ENCODE measurements at places on chromosomes 4 and X.

DNA sequence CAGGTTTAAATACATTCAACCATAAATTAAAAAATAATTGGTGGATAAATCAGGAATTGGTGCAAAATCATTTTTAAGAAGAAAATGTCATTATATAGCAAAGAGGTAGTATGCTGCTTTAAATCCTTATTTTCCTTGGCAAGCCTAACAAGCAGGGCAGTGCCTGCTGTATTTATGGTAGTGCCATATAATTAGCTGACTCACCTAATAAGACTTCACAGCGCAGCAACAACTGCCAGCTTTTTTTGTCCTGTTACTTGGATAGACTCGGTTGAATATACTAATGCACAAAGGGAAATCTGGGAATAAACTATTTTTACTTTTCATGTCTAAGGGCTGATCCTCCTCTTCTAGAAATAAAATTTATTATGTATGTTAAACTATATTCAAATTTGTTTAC, 99.1 kb downstream of the SNCA start:
- DNase-seq: no peak
- H3K4me3 ChIP-seq: no peak overlapping the region
- H3K4me1 ChIP-seq: no peaks in the 10 kb centered on the region
- H3K27ac ChIP-seq: no peak overlapping the region
- no peaks in the 10 kb centered on the region for H3K36me3 ChIP-seq
- no peaks in the 10 kb centered on the region for H3K27me3 ChIP-seq

DNA sequence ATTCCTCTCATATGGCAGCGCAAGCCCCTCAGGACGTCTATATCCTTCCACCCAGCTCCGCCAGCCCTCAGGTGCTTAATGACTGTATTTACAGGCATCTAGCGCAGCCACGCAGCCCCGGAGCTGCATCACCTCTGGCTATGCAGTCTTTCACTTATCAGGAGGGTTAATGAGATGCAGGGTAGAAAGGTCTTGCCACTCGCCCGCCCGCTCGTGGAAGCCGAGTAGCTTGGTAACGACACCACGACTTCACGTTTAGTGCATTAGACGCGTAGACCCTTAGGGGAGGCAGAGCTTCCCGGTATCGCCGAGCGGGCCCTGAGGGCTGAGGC, 1.5 kb upstream of the SLC16A2 start:
- H3K4me1 ChIP-seq: no peaks in the 10 kb centered on the region
- DNase-seq: peak; percentile 28
- no peaks in the 10 kb centered on the region for H3K27me3 ChIP-seq
- no peaks in the 10 kb centered on the region for H3K36me3 ChIP-seq

GRCh38 chr4:124939908-124940307, 227.4 kb upstream of the ANKRD50 start:
- H3K27ac ChIP-seq: no peak overlapping the region
- no peaks in the 10 kb centered on the region for H3K36me3 ChIP-seq
- no peak overlapping the region for H3K4me3 ChIP-seq

GRCh38 chr4:108385076-108385475, 216.3 kb upstream of the LEF1 start:
- no peak overlapping the region for H3K27ac ChIP-seq
- H3K4me1 ChIP-seq: no peaks in the 10 kb centered on the region
- no peaks in the 10 kb centered on the region for H3K36me3 ChIP-seq
- DNase-seq: no peak
- H3K4me3 ChIP-seq: no peak overlapping the region
- H3K27me3 ChIP-seq: no peaks in the 10 kb centered on the region

DNA sequence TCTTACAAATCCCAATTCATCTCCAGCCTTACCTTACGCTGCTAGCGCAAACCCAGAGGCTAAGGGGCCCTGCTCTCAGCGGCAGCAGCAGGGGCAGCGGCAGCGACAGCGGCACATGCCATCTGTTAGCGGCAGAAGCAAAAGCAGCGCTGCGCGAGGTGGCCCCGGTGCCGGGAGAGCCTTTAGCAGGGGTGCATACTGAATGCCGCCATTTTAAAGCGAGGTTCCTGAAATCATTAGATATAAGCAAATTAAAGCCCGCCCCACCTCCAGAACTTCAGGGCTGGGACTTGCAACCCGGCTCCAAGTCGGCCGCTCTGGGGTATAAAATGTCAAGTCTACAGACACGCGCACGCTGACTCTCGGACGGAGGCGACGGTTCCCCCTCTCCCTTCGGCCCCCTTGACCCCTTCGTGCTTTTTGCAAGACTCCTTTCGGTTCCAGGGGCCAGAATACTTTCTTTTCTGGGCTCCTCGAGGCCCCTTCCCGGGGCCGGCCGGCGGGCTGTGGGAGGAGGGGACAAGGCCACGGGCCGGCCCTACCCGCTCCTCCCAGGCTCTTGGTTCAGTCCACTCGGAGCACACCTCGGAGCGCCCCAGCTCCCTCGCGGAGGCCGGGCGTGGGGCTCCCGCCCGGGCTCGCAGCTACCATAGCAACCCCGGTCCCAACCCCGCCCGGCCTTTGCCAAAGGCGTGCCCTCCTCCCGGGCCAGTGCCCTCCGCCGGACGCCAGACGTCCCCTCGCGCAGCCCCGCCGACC, at the start of gene MBNL3:
TSS of gene MBNL3 (minus strand) at position 220 of the 759 bp plus-strand sequence. CDS start 49,427 bp downstream, outside the sequence.
- peaks cover 4% of the 10 kb centered on the region for H3K4me1 ChIP-seq
- peaks cover 3% of the 10 kb centered on the region for H3K27me3 ChIP-seq
- H3K27ac ChIP-seq: no peak within 1 kb of the TSS
- DNase-seq: peak; percentile 67
- H3K4me3 ChIP-seq: peak within 1 kb of the TSS; percentile 85

GRCh38 chr4:18012807-18013462, 8.6 kb downstream of the LCORL start:
- H3K4me1 ChIP-seq: no peaks in the 10 kb centered on the region
- no peak for DNase-seq
- H3K27ac ChIP-seq: no peak overlapping the region
- no peak overlapping the region for H3K4me3 ChIP-seq
- no peaks in the 10 kb centered on the region for H3K27me3 ChIP-seq
- H3K36me3 ChIP-seq: no peaks in the 10 kb centered on the region

GRCh38 chrX:1140236-1140681, 72.2 kb downstream of the CRLF2 start:
- H3K36me3 ChIP-seq: no peaks in the 10 kb centered on the region
- peak; percentile 12 for DNase-seq
- H3K27ac ChIP-seq: no peak overlapping the region
- H3K27me3 ChIP-seq: no peaks in the 10 kb centered on the region
- H3K4me3 ChIP-seq: no peak overlapping the region

DNA sequence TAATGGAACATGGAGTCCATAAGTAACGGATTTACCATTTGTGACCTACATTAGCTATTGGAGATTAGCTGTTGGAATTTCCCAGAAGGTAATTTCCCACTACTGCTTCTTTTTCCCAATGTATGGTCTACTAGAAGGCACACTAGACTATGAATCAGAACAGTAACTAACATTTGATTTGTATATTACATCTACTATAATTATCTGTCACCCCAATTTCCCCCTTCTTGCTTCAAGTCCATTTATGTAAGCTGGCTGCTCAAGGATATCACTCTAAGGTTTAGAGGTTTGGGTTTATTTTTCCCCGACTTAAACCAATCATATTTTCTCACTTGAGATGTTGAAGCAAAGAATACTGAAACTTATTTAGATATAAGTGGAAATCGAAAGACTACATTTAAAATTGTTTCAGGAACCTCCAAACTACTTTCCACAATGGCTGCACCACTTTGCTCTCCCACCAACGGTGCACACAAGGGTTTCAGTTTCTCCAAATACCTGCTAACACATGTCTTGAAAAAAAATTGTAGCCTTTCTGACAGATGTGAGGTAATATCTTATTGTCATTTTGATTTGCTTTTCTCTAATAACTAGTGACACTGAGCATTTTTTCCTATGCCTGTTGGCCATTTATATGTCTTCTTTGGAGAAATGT, 33.3 kb upstream of the H2AZ1 start:
- DNase-seq: no peak
- no peak overlapping the region for H3K4me3 ChIP-seq
- H3K4me1 ChIP-seq: no peaks in the 10 kb centered on the region
- H3K27ac ChIP-seq: no peak overlapping the region
- no peaks in the 10 kb centered on the region for H3K36me3 ChIP-seq
- no peaks in the 10 kb centered on the region for H3K27me3 ChIP-seq

DNA sequence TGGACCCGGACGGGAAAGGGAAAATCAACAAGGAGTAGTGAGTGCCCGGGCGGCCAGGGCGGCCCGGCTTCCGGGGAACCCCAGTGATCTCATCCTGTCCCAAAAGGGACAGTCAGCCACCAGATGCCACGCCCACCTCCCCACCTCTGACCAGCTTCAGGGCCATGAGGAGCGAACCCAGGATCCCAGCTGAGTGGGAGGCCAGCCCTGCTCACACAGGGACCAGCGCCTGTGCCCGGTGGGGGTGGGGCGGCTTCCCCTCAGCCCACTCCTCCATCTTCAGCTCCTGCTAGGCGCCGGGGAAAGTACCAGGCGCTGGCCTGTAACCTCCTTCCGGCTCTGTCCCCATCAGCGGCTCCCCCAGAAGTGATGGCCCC, 6.2 kb downstream of the MYL5 start:
- no peaks in the 10 kb centered on the region for H3K27me3 ChIP-seq
- no peaks in the 10 kb centered on the region for H3K36me3 ChIP-seq
- H3K27ac ChIP-seq: no peak overlapping the region
- no peaks in the 10 kb centered on the region for H3K4me1 ChIP-seq

DNA sequence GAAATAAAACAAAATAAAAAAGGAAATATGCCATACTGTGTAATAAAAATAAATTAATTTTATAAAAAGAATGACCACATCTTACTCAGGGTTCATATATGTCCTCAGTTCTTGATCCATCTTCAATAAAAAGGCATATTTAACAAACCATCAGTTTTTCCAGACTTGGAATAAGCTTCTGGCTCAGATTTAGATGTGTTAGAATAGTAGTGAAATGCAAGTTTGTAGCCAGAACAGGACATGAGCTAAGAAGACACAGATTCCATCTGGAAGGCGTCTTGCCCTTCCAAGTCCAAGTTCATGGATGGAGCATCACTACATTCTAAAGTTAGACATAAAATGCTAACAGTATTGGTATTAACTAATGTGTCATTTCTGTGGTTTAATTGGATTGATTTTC, 10.3 kb upstream of the LSM6 start:
- no peaks in the 10 kb centered on the region for H3K27me3 ChIP-seq
- no peaks in the 10 kb centered on the region for H3K4me1 ChIP-seq
- no peaks in the 10 kb centered on the region for H3K36me3 ChIP-seq
- H3K27ac ChIP-seq: no peak overlapping the region
- DNase-seq: no peak

- no peaks in the 10 kb centered on the region for H3K27me3 ChIP-seq
- peaks cover 3% of the 10 kb centered on the region for H3K36me3 ChIP-seq
- no peak for DNase-seq
- H3K4me3 ChIP-seq: no peak overlapping the region
- no peaks in the 10 kb centered on the region for H3K4me1 ChIP-seq
- no peak overlapping the region for H3K27ac ChIP-seq
Measured at GRCh38 chr4:181004056-181004455, 1239.1 kb upstream of the TENM3 start.

GRCh38 chr4:151988591-151988990, 227.8 kb upstream of the GATB start:
- H3K4me1 ChIP-seq: peaks cover 12% of the 10 kb centered on the region
- H3K27me3 ChIP-seq: no peaks in the 10 kb centered on the region
- no peaks in the 10 kb centered on the region for H3K36me3 ChIP-seq
- H3K27ac ChIP-seq: no peak overlapping the region
- H3K4me3 ChIP-seq: no peak overlapping the region

DNA sequence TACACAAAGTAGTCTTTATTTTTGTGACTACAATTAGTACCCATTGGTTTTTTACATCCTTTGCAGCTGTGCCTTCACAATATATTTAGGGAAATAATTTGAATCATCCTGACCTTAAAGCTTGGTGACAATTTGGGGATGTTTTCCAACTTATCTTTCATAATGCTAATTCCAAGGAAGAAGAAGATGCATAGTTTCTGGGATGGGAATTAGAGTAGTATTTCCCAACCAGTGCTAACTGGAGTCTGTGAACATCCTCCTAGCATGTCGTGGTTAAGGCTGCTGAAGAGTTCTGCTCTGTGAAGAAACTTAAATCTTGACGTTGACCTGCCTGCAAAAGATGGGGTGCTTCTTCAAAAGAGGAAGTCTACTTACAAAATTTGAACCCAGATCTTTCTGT, 173.5 kb downstream of the ANK2 start:
- no peak overlapping the region for H3K4me3 ChIP-seq
- DNase-seq: no peak
- no peaks in the 10 kb centered on the region for H3K4me1 ChIP-seq
- no peak overlapping the region for H3K27ac ChIP-seq
- no peaks in the 10 kb centered on the region for H3K36me3 ChIP-seq

GRCh38 chrX:96770315-96770714, 85.7 kb downstream of the DIAPH2 start:
- no peaks in the 10 kb centered on the region for H3K36me3 ChIP-seq
- no peak for DNase-seq
- H3K27ac ChIP-seq: no peak overlapping the region

GRCh38 chrX:103608306-103608963, 672 bp downstream of the TCEAL3 start:
- H3K27ac ChIP-seq: no peak overlapping the region
- no peaks in the 10 kb centered on the region for H3K36me3 ChIP-seq
- peak overlapping the region; percentile 82 for H3K4me3 ChIP-seq
- DNase-seq: peak; percentile 37
- H3K27me3 ChIP-seq: no peaks in the 10 kb centered on the region
- H3K4me1 ChIP-seq: no peaks in the 10 kb centered on the region

DNA sequence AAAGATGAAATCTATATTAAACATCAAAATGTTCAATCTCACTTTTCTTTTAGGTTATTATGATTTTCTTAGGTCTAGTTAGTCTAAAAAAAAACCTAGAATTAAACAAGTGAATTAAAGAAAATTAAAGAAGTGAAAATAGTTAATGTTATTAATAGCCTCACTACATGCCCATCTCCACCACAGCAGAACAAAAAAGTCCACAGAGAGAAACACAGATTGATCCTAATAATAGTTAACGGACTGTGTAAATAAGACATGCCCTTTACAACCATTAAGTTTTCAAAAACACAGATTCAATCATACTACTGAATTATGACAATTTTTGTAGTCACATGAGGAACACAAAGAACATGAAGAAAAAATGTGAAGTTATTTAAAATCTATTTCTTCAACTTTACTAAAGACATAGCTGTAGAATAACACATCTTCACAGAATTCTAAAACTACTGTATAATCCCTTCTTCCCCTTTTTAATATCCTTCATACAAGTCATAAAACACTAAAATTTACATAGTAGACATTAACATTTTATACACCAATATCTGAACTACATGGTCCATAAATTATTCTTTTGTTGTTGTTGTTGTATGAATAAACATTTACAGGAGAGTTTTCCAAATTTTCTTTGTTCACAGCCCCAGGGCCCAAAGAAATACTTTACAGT, 15.3 kb downstream of the HELQ start:
- no peak overlapping the region for H3K27ac ChIP-seq
- no peak overlapping the region for H3K4me3 ChIP-seq
- no peak for DNase-seq
- H3K4me1 ChIP-seq: no peaks in the 10 kb centered on the region
- no peaks in the 10 kb centered on the region for H3K27me3 ChIP-seq
